ENCODE measurements at places on chromosomes 4 and X. TPM values are rescaled to one million over a fixed set of nuclear protein-coding genes. Genes with fewer than 3 reads are reported as not detected.

- DNase-seq: no peak
Observed at GRCh38 chr4:187666034-187666433, 329.5 kb upstream of the ZFP42 start.

HS6ST2 gene
- not detected for total RNA-seq

SPANXD gene
- not detected for total RNA-seq

GRCh38 chr4:107625391-107625902 is 94.6 kb downstream of the PAPSS1 start:
- DNase-seq: no peak

GRCh38 chr4:99586797-99587196 is 12.2 kb downstream of the MTTP start:
- no peak for DNase-seq

- no peak for DNase-seq
Observed at GRCh38 chr4:154039435-154040343, 250.8 kb upstream of the SFRP2 start.

GRCh38 chr4:173243917-173244658 is 75.5 kb downstream of the GALNT7 start:
- no peak for DNase-seq

DNA sequence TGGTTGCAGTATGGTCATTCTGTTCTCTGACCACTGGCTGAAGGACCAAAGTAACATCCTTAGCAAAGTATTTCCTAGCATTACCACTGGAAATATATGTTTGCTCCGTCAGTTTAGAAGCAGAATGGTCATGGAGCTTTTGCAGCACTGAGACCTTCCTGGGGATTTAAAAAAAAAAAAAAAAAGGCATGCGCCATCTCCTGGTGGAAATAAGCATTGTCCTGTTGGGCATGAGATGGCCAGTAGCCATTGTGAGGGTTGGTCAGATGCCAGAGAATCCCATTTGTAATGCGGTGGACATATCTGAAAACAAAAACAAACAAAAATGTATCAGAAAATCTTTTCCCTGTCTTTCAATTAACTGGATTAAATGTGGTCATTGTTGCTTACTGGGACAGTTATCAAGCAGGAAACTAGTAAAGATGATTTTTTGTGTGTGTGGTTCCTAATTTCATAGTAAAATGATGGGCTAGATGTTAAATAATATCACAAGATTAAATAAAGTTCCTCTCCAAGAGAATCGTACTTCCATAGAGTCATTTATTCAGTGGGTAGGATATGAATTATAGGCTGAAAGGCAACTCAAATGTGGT is 139.6 kb downstream of the SOWAHB start:
- DNase-seq: peak; percentile 3

DNA sequence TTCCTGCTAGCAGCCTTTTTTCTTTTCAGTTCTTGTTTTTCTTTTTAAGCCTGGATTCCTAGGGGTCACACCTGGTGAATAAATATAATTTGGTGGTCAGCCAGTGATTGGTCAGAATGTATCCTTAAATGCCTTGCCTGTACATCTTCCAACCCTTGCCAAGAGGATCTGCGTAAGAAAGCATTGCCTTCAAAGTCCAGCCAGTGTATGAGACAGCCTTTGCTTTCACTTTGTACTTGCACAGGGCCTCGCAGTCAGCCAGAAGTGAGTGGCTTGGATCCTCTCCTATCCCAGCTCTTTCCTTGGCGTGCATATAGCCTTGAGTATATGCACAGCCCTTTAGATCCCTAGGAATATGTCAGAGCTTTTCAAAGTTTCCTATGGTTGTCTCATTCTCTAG is 22.2 kb downstream of the KANTR start:
- no peak for DNase-seq

P2RY4 gene
- total RNA-seq: 0.35 TPM

GRCh38 chr4:129138810-129139496 is 43.0 kb downstream of the C4orf33 start:
- no peak for DNase-seq

DNA sequence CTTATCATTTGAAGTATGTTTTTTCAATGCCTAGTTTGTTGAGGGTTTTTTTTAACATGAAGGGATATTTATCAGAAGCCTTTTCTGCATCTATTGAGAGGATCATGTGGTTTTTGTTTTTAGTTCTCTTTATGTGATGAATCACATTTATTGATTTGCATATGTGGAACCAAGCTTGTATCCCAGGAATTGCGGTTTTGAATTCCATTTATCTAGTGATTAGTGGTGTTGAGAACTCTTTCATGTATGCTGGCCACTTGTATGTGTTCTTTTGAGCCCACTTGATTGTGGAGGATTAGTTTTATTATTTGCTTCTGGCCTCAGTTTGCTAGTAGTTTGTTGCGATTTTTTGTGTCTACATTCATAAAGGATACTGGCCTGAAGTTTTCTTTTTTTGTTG is 85.0 kb upstream of the CNKSR2 start:
- DNase-seq: no peak

DIPK2B gene
- not detected for total RNA-seq

VCX3B gene
- total RNA-seq: not detected

GRCh38 chr4:143097751-143098150 is 87.0 kb upstream of the USP38 start:
- no peak for DNase-seq
